ENCODE measurements at places on chromosomes 3 and 15. TPM values are rescaled to one million over a fixed set of nuclear protein-coding genes. Genes with fewer than 3 reads are reported as not detected.

The MAGI1 gene
- 54.2 TPM for total RNA-seq

The EXD1 gene
- total RNA-seq, result not detected

The TNFSF10 gene
- 50.2 TPM for total RNA-seq

The CHRM5 gene
- total RNA-seq, result not detected

The TGM4 gene
- not detected for total RNA-seq

The LCTL gene
- not detected for total RNA-seq

The SPINK8 gene
- not detected for total RNA-seq

The PLAAT1 gene
- 4.0 TPM for total RNA-seq

The MST1R gene
- 2.0 TPM for total RNA-seq

The ABI3BP gene
- total RNA-seq, result 17.9 TPM

The PTH1R gene
- 127 TPM for total RNA-seq

The COL8A1 gene
- total RNA-seq, result 13.0 TPM

The MYO5C gene
- total RNA-seq, result 21.8 TPM

The COL7A1 gene
- total RNA-seq, result 27.4 TPM

The TIGIT gene
- total RNA-seq, result 1.5 TPM

The PARP9 gene
- 15.5 TPM for total RNA-seq

The GMNC gene
- 4.5 TPM for total RNA-seq

The ADAMTS9 gene
- total RNA-seq, result 151 TPM

All from metanephros (tissue), 2 donors.